ENCODE measurements at places on chromosomes 7 and 10.

DNA sequence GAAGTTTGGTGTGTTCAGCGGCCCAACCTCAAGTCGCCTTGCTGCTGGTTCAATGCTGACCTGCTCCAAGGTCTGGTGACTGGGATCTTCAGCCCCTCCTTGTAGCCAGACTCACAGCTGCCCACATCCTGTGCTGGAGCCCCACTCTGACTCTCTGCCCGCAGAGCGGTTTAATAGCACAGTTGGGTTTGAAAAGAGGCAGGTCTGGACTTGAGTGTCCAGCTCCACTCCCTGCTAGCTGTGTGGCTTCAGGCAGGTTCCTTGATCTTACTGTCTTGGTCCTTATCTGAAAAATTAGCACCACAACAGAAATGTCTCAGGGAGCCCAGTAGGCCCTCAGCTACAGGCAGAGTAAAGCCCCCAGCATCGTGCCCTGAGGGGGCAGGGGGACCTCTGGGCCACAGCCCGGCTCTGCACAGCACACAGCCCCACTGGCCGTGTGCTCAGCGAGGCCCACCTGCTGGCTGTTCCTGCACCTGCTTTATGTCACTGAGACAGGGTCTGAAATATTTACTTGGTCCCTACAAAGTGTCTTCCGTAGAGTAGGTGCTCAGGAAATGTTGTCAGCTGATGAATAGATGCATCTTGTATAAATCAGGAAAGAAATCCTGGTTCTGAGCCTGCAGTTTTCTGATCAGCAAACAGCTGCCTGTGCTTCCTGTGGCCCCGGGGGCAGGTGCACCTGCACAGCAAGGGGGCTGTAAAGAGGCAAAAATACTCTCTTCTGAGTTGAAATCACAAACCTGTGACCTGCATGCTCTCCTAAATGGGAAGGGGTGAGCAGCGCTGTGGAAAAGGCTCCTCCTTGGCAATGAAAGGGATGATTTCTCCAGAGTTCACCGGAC, 155.5 kb downstream of the SVIL start:
- DNase-seq = no peak
- H3K27ac ChIP-seq = no peak overlapping the region

GRCh38 chr7:126222782-126223181, 1030.0 kb downstream of the GRM8 start:
- H3K27me3 ChIP-seq = no peaks in the 10 kb centered on the region
- H3K4me3 ChIP-seq = no peak overlapping the region
- DNase-seq = no peak
- no peaks in the 10 kb centered on the region for H3K4me1 ChIP-seq
- no peak overlapping the region for H3K27ac ChIP-seq

- peaks cover 23% of the 10 kb centered on the region for H3K4me1 ChIP-seq
- no peaks in the 10 kb centered on the region for H3K27me3 ChIP-seq
- H3K36me3 ChIP-seq = no peaks in the 10 kb centered on the region
- DNase-seq = no peak
These were observed 10.5 kb upstream of the PPIF start for GRCh38 chr10:79336739-79337138.

DNA sequence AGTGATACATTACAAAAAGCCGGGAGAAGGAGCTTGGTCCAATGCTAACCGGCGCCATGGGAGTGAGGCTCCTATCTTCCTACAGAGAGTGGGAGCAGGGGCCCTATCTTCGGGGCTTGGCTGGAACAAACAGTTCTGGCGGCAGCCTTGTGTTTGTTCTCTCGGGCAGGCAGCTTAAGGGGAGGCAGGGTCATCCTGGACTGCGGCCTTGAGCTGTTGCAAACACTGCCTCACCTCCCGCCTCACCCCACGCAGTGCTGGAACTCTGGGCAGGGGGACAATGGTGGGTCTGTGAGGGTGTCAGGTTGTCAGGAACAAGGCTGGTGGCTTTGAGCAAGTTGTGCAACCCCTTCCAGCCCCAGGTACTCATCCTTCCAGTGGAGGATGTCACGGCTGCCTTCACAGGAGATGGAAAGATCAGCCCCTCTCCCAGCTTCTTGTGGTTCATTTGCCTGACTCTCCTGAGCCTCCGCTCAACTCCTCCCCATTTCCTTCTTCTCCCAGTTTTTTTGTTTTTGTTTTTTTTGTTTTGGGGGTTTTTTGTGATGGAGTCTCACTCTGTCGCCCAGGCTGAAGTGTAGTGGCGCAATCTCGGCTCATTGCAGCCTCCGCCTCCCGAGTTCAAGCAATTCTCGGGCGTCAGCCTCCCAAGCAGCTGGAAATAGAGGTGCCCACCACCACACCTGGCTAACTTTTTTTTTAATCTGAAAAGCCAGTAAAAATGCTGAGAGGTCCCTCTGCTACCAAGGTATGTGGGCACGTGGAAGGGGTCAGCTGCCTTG, 57.4 kb downstream of the SPOCK2 start:
- H3K4me1 ChIP-seq = peaks cover 24% of the 10 kb centered on the region
- H3K36me3 ChIP-seq = no peaks in the 10 kb centered on the region
- H3K27me3 ChIP-seq = no peaks in the 10 kb centered on the region
- DNase-seq = no peak
- no peak overlapping the region for H3K27ac ChIP-seq
- no peak overlapping the region for H3K4me3 ChIP-seq
